ENCODE measurements at places on chromosomes 12 and 14.

DNA sequence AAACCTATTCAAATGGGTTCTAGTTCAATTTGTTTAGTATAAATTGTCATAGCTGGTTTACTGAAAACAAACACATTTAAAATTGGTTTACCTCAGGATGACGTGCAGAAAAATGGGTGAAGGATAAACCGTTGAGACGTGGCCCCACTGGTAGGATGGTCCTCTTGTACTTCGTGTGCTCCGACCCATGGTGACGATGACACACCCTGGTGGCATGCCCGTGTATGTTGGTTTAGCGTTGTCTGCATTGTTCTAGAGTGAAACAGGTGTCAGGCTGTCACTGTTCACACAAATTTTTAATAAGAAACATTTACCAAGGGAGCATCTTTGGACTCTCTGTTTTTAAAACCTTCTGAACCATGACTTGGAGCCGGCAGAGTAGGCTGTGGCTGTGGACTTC, 8.3 kb downstream of the CALM1 start:
- peak; percentile 48 for DNase-seq

DNA sequence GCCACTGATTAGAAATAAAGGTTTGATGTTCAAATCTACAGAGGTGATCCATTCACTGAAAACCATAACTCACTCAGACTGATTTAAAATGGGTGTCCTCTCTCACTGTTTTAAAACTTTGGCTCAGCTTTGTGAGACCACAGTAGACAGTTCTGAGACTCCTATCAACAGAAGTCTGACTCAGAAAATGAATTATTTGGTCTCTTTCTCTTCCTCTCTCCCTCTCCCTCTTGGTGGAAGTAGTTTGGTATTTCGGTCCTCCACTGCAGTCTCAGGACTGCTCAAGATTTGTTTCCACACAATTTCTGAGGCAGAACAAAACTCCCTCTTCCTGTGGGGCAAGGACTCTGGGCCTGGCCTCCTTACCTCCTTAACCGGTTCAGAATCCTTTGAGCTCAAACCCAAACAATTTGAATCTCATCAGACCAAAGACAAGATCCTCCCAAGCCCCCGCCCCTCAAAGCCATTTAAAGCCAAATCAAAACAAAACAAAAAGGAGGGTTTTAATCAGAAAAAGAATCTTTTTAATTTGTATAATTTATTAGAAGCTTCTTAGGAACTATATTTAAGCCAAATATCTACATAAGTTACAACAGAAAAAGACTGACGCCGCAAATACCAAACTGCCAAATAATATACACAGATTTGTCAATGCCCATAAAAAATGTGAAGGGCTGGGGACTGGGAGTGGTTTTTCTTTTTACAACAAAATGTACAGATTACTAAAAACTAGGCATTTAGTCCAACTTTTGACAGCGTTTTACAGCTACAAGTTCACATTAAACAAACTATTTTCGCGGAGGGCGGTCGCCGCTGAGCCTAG, 3.9 kb downstream of the NKX2-1 start:
- DNase-seq: no peak

- DNase-seq: no peak
Measured at GRCh38 chr14:100317389-100317788, 5.8 kb upstream of the SLC25A47 start.

DNA sequence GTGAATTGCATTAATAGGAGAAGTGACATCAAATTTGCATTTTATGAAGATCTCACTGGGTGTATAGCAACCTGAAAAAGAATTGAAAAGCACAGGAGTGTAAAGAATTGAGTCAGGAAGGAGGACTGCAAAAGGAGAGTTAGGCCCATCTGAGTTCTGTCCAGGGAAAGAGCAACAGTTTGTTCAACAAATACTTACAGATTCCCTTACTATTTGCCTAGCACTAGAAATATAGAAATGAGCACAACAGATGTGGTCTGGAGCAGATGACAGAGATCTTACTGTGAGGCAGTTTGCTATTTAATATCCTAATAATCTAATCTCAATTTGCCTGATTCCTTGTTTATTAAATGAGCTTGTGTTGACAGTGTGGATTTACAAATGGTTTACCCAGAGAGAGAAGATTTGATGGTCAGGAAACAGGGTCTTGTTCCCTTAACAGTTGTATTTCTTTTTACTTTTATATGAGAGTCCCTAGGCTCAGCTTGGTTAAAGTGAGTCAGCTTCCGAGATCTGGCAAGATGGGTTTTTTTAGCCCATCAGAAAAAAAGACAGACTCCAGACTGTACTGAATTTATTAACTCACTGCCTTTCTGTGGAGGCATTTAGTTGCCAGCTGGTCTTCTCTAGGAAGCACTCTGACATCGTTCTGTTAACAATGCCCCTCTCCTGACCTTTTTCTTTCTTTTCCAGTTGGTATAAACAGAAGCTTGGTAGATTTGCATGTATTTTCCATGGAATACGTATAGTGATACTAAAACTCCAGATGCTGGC, 229.7 kb downstream of the TTC6 start:
- peak; percentile 19 for DNase-seq

DNA sequence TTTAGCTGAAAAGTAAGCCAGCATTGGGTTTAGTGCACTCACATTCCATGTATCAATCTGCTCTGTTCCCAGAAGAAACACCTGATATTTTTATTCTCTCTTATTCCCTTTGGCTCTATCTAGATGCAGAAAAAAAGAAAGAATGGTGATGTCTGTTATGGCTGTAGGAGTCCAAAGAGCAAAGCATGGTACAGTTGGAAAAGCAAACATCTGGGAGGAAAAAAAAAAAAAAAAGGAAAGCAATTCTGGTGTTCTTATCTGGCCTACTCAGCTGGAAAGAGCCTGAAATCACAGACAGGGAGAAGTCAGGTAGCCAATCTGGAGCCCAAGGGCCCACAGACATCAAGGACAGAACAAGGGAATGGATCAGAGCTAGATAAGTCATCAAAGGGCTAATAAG, 293.9 kb downstream of the DUSP6 start:
- DNase-seq: no peak

DNA sequence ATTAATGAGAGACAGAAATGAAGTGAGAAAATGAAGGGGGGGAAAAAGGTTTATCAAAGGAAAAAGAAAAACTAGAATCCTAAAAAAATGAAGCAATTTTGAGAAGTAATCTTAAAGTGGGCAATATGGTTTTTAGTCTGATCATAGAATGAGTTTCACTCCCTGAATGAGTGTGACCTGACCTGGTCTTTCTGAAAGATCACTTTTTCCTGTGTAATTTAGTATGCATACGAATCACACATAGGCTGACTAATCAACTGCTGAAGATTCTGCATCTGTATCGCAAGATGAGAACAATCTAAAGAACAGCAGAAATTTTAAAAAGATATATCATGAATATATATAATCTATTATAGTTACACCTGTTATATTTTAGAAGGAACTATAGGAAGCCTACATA, 11.3 kb downstream of the GNPTAB start:
- no peak for DNase-seq

DNA sequence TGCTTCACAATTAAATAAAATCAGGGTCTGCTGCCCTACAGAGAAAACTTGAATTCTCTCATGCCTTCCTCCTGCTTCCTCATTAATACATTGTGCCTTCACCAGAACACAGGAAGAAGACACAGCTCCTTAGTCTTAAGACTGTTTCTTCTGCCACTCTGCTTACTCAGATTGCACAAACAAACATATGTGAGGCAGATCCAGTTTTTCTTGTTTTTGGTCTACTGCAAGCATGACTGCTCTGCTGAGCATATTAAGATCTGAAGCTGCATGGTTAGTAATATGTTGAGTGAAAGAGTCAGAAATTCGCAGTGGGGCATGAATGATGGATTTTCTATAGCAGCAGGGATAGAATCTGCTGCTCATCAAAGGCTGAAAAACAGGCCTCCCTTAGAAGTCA, 321.1 kb upstream of the STXBP6 start:
- DNase-seq: no peak

DNA sequence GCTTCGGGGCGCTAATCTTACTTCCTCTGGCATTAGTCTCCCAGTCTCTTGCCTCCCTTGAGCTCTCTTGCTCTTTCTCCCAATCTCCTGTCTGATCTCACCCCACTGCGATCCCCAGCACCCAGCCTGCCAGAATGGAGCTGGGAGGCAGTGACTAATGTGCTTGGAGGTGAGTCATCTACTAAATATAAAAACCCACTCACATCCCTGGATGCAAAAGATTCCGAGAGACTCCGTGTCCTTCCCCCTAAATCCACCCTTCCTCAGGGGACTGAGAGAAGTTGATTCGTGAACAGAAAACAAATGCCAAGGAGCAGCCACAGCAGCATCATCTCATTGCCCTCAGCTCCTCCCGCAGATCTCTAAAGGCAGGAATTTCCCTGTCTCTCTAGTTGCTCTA, 45.7 kb upstream of the KCNA5 start:
- no peak for DNase-seq

- no peak for DNase-seq
Measured at GRCh38 chr14:20730891-20731290, 14.8 kb upstream of the EDDM3A start.

All from NCI-H2171 treated with DMSO at 0.1 percent for 48 hours (cell line).